Myocyte (in vitro differentiated cells): ENCODE measurements at places on chromosomes 5 and 9.
A peak's percentile ranks its signal among the peaks of the same experiment; 100 is the strongest.

DNA sequence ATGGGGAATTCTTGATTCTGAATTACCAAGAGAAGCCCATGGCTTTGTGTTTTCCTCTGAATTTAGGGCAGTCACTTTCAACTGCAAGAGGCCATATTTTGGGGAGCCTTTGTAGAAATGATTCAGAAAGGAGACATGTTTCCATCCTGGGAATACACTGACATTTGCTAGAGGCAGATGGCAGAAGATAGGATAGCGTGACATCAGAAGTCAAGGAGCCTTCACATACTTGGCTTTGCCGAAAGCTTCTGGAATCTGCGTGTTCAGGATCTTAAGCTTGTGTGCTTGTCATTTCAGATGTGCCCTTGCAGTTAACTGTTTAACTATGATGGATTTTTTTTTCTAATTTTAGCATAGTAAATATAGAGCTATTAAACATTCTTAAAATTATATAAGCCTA, 296.2 kb downstream of the ARHGEF28 start:
- no peak for DNase-seq

DNA sequence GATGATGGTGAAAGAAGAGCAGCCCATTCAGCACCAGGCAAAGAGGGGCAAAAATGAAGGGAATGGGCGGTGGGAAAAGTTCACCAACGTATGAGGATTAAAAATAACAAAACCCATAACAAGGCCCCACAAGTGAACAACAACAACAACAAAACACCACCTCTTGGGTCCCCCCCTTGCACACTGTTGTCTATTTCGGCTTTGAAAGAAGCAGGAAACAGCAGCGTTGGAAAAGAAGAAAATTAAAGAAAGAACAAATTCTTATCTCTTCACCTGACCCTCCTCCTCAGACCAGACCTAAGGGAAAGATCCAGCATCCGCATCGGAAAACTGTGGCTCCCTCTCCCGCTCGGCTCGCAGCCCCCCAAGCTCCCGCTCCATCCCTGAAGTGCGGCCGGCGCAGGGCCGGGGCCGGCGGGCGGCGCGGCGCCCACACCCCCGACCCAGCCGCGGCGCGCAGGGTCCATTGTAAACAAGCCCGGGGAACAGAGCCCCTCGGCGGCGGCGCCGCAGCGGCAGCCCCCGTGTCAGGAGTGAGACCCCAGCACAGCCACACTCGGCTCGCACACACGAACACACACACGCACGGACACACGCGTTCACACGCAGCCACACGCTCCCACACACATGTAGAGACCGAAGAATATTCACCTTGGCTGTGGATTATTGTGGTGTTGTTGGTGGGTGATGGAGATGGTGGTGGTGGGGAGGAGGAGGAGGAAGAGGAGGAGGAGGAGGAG, 535 bp downstream of the RFX3 start:
- DNase-seq = no peak

DNA sequence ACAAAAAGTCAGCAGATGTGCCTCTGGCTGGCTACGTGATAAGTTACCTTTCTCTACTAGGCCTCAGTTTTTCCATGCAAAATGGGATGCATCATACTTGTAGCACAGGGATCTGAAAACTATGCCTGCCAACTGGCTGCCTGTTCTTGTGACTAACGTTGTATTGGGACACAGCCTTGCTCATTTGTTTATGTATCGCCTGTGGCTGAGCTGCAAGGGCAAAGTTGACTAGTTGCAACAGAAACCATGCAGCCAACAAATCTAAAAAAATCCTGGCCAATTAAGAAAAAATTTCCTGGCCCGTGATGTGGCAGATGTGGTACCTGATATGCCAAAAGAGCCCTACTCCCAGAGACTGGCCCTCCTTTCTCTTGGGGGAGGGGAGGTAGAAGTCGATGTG, 131.3 kb downstream of the SEC61B start:
- DNase-seq = no peak

GRCh38 chr5:129459777-129460671, at the start of gene ADAMTS19:
Gene ADAMTS19 (plus strand): TSS chr5:129460298. CDS start chr5:129460392, 94 bp downstream.
- DNase-seq = peak; percentile 40

- DNase-seq = no peak
Measured at GRCh38 chr5:57768745-57769144, 286.1 kb upstream of the ACTBL2 start.

GRCh38 chr5:100900142-100900795, 2.8 kb downstream of the ST8SIA4 start:
- peak; percentile 71 for DNase-seq

- no peak for DNase-seq
Measured at GRCh38 chr9:3330792-3331420, 194.9 kb downstream of the RFX3 start.

- peak; percentile 94 for DNase-seq
Measured at GRCh38 chr5:173324115-173325001, 3.9 kb downstream of the STC2 start.

- no peak for DNase-seq
Measured at GRCh38 chr5:3389471-3390026, 206.1 kb upstream of the IRX1 start.

- peak; percentile 70 for DNase-seq
Measured at GRCh38 chr5:90709323-90710155, 150.9 kb downstream of the ADGRV1 start.

DNA sequence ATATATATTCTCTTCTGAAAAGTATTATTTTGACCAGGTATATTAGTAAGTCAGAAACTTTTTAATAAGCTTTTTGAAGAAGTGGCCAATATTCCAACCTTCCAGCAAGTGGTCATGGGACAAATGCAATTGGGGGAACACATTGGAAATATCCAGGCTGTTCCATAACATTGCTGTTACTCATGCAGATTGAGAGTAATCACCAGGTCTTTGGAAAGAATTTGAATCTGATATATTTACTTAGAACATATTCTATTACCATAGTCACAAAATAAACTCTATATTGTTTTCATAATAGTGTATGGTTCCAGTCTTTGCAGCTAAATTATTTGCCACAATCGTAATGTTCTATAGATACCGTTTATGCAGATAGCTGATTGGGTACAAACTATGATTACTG, 102.8 kb downstream of the TAF11L14 start:
- DNase-seq = no peak

- no peak for DNase-seq
Measured at GRCh38 chr9:134751622-134752021, 110.0 kb downstream of the COL5A1 start.

- DNase-seq = no peak
Measured at GRCh38 chr9:125505988-125506438, 201.0 kb downstream of the MAPKAP1 start.

DNA sequence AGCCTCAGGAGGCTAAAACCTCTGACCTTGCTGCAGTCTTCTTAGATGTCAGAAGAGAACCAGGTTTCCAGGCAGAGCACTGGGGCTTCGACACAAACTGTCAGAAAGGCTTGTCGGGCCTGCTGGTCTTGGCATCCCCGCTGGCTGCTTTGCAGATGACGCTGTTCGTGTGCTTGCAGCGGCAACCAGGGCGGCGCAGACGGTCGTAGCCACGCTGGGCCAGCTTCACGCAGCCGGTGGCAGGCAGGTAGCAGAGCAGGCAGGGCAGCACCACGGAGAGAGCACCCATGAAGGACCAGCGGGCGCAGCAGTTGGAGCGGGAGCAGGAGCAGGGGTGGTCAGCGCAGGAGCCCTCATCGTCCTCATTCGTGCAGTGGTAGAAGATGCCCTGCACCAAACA, 10.7 kb downstream of the SPRY4 start:
- DNase-seq = no peak
